ENCODE measurements at places on chromosomes 7 and 10.

GRCh38 chr10:44071479-44071878, 313.4 kb downstream of the CXCL12 start:
- peak; percentile 81 for DNase-seq

- DNase-seq = peak; percentile 90
These were observed 41.5 kb upstream of the KMT2E start for GRCh38 chr7:104972500-104972899.

DNA sequence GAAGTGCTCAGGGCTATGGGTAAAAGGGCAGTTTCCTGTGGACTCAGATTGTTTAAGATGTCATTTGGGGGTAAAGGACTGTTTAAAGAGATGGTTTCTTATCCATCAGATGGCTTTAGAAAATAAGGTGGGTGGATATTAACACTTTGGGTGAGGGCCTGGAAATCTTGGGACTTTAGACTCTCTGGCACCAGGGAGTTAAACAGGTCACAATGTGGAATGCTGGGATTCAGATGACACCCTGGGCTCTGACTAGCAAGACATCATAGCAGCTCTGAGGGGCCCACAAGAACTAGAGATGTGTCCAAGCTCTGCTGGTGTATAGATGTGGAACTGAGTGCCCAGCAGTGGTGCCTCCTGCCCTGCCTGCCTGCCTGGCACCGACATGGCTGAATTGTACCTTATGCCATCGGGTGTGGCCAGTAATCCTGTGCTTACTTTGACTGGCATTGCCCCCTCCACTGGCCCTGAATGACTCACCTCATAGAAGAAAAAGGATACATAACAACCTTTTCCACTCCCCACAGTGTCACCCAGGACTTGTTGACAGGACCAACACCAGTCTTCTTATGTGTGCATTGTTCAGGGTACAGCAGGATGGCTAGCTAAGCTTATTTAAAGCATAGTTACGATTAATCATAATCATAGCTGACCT, 100.0 kb upstream of the PRR15 start:
- DNase-seq = no peak

DNA sequence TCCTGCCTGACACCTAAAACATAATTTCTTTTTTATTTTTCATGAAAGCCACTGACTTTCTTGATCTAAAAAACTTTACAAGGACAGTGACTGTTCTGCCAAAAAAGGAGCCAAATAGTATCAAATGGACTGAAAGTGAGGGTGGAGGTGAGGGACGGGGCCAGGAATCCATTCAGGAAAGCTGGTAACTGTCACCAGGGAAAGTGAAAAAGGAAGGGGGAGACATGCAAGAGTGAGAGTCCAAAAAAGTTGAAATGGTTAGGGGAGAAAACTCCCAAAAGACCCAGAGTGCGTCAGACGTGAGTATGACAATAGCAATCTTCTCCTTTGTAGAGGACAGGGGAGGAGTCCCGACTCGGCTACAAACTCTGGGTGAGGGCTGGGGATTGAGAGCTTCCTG, 2.9 kb upstream of the PRAP1 start:
- DNase-seq = no peak

GRCh38 chr7:158263964-158264748, 323.5 kb downstream of the PTPRN2 start:
- no peak for DNase-seq

DNA sequence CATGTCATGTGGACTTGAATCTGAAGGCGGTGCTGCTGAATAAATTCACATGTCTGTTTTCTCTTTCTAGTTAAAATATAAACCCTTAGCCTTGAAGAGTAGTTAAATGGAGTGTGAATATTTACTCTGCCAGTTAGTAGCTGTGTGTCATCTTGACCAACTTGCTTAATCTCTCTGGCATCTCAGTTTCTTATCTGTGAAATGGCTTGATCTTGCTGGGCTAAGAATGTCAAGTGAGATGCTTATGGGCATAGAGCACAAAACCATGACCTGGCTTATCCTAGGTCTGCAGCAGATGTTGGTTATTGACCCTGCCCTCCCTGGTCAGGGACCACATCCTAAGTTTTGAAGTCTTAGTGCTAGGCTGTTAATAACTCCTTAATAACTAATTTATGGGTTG, 16.6 kb downstream of the ARID5B start:
- no peak for DNase-seq

GRCh38 chr7:50037086-50037485, 56.0 kb downstream of the ZPBP start:
- no peak for DNase-seq

DNA sequence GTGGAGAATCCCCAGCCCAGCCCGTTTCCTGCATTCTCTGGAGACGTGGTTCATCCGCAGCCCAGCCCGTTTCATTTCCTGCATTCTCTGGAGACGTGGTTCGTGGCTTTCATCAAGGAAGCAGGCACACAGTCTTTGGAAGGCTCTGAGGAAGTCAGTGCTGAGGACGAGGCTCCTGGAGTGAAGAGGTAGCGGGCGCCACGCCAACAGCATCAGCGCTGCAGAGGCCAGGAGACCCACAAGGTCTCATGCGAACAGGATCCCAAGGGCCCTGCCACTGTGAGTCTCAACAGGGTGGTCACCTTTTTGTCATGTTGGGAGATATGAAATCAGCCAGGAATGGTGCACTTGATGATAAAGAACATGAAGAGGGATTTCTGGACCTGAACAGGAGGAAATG, 12.4 kb upstream of the TCERG1L start:
- no peak for DNase-seq

- peak; percentile 83 for DNase-seq
These were observed 29.7 kb downstream of the VIM start for GRCh38 chr10:17257466-17258321.

GRCh38 chr7:51774178-51774577, 457.6 kb upstream of the COBL start:
- DNase-seq = no peak

DNA sequence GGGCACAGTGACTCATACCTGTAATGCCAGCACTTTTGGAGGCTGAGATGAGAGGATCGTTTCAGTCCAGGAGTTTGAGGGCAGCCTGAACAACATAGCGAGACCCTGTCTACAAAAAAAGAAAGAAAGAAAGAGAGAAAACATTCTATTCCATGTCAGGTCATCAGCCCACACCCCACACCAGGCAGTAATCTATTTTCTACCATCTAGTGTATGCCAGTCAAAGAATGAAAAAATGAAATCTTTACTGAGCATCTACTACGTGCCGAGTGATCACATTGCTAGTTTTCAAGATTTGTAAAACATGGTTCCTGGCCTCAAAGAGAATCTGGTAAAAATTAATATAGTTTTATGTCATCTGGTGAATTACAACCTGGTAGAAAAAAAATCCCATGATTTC, 3.1 kb upstream of the EPHB4 start:
- no peak for DNase-seq

DNA sequence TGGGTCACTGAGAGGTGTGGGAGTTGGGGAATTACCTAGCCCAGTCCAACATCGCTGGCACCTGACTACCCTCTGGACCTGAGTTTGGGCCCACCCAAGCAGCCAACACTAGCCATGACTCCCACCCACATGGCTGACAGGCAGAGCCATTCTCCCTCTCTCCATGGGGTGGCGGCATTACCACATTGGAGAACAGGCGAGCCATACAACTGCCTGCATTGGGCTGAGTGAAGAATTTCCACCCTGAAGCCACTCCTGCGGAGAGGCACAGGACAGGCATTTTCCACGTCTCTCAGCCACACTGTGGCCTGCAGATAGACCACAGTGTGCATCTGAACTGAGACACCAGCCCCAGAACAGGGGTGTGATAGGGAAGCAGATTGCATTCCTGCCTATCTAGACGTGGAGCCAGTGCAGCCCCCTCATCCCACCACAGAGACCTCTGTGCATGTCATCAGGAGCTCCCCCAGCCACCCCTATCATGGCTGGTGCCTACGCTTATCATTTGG, 58.2 kb upstream of the ANTXRL start:
- peak; percentile 42 for DNase-seq

GRCh38 chr10:62915158-62915557, 99.0 kb upstream of the EGR2 start:
- DNase-seq = no peak

- peak; percentile 64 for DNase-seq
These were observed 96.2 kb downstream of the VOPP1 start for GRCh38 chr7:55475855-55476803.

DNA sequence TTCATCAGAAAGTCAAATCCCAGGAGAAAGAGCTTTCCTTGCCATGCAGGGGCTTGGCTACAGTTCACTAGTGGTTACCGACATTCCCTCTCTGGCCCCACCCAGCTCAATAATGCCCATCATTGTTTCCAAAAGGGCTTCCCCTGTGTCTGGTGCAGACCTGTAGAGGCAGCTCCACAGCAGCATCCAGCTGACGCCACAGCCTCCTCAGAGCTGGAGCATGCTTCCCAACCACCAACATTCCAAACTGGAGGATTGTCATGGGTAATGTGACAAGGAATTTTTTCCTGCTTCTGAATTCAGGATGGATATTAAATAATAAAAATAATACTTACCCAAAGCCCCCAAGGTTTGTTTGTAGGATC, 77.4 kb downstream of the ZNF365 start:
- no peak for DNase-seq

DNA sequence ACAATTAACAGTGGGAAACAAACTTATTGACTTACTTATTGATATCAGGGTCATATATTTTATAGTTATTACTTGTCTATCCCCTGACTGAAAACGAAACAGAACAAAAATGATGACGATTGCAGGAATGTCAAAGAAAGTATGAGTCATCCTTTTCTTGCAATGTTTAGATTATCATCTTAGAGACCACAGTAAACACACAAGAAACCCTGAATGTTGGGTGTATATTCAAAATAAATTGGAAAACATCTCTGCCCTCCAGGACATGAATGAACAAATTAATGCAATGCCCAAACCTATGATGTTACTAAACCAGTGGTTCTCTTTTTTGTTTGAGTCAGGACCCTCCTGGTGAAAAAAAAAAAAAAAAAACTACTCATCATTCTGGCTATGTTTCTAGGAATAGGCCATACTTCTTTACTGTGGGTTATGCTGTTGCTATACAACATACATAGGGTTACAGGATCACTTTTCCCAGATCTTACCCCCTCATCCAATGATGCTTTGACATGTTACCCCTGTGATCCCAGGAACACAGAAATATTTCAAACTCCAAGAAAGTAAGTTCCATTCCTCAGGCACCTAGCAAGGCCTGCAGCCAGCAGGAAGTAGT, 623.4 kb upstream of the IGFBP3 start:
- peak; percentile 83 for DNase-seq

- DNase-seq = no peak
These were observed 130.1 kb upstream of the EGR2 start for GRCh38 chr10:62946278-62946677.

- DNase-seq = no peak
These were observed 91.6 kb downstream of the AKR1D1 start for GRCh38 chr7:138167869-138168296.

GRCh38 chr7:108171164-108171563, 41.0 kb upstream of the LAMB4 start:
- no peak for DNase-seq

- peak; percentile 45 for DNase-seq
These were observed 314.6 kb downstream of the FRMD4A start for GRCh38 chr10:14016011-14016536.

DNA sequence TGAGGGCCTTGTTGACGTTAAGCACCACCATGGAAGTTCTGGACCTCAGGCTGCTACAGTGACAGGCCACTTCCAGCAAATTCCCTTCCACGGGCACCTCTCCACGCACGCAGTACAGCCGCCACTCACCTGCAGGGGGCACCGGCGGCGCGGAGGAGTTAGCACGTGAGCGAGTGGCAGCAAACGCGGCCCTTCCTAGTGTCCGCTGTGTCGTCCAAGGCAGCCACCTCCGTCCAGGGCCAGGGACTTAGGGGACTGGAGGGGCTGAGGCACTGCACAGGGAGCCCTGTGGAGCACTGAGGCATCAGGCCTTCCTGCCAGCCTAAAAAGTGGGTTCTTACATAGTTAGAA, 164.4 kb downstream of the SVIL start:
- peak; percentile 19 for DNase-seq

- DNase-seq = peak; percentile 98
These were observed 23.9 kb downstream of the CACNB2 start for GRCh38 chr10:18164093-18164492.

- DNase-seq = peak; percentile 33
These were observed 22.4 kb upstream of the ODAD2 start for GRCh38 chr10:28020993-28021982.

- no peak for DNase-seq
These were observed 666 bp downstream of the SMKR1 start for GRCh38 chr7:129502708-129503685.

GRCh38 chr10:26804418-26805393, 56.1 kb downstream of the ABI1 start:
- no peak for DNase-seq

DNA sequence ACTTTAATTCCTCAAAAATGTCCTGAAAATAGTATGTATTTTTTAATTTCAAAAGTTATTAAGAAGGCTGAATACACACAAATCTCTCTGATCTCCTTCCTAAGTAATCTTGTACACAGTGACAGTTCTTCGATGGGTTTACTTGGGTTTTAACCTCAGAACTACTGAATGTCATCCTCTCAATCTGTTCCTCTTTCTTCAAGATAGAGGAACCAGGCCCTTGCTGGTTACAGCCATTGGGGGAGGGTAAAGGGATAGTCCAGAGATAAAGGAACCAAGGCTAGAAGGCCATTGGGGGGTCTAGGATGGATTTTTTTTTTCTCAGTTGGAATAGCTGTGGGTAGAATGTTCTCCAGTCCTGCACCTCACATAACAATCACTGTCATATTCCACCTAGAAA, 224.9 kb downstream of the SKIDA1 start:
- DNase-seq = no peak

DNA sequence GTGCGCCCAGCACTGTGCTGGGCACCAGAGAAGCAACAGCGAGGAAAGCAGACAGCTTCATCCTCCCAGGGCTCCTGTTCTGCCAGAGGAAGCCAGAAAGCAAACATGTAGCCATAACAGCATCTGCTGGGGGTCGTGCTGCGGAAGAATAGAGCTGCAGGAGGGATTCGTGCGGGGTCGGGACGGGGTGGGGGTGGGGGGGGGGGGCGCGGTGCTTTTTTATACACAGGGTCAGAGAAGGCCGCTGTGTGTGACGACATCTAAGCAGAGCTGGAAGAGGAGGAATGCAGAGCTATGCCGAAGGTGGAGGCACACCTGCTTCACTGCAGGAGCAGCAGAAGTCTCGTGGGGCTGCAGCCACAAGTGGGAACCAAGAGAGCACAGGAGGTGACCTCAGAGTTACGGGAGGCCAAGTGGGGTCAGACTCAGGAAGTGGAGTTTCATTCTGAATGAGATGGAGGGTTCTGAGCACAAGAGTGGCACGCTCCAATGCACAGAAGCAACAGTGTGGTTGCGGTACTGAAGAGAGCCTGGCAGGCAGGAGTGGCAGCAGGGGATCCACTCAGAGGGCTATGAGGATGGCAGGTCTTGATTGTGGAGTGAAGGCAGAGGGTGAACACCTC, 11.1 kb downstream of the PKD1L1 start:
- no peak for DNase-seq

Measured in fibroblast of mammary gland (primary cell).